ENCODE measurements at places on chromosomes 3 and 15.

DNA sequence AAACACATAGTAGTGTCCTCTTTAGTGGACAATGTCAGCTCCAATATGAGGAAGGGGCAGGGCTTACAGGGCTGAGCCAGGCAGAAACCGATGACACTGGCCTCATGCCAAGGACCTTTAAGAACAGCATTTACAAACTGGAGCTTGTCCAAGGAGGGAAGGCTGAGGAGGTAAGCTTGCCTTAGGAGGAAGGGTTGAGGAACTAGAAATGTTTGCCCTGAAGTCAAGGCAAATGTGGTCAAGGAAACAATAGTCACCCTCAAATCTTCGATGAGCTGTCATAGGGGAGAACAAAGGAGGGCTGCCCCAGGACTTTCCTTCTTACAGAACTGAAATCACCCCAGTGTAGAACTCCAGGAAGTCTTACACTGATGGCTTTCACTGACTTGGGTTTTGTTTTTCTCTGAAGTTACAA, 136.4 kb downstream of the LIPC start:
- DNase-seq = no peak

DNA sequence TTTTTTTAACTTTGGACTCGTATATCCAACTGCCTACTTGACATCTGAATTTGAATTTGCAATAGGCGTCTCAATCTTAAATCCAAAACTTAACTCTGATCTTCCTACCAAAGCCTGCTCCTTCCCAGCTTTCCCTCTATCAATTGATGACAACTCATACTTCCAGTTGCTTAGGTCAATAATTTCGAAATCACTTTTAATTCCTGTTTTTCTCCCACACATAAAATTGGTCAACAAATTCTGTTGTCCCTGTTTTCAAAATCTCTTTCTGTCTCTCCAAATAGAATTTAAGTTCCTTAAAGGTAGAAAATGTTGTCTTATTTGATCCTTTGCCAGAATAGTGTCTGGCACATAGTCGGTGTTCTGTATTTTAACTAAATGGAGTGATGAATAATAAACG, 332.4 kb downstream of the SATB1 start:
- DNase-seq = no peak

DNA sequence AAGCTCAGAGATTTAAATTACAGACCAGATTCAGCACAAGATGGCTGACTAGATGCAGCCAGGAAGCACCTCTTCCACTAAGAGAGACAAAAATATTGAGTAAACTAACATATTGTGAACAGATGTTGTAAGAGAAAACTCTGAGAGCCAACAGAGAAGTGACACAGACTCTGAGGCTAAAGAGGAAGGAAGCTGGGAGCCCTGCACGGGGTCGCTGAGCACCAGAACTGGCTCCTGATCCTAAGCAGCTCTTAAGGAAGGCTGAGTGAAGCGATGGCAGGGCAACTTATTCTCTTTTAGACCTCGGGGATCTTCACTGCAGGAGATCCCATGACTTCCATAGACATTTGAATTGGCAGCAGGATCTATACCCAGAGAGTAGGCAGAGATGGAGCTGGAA, 578.0 kb upstream of the GRM7 start:
- no peak for DNase-seq

- DNase-seq = no peak
These were observed 16.2 kb downstream of the IGDCC4 start for GRCh38 chr15:65406424-65407000.

- no peak for DNase-seq
These were observed 63.7 kb downstream of the ATP13A4 start for GRCh38 chr3:193491026-193491425.

- DNase-seq = peak; percentile 57
These were observed 600.5 kb downstream of the EDEM1 start for GRCh38 chr3:5787861-5788488.

Data from neural progenitor cell (in vitro differentiated cells).